ENCODE measurements at places on chromosomes 2 and 18.

GRCh38 chr2:105417857-105418436 is 19.1 kb upstream of the FHL2 start:
- DNase-seq = no peak

DNA sequence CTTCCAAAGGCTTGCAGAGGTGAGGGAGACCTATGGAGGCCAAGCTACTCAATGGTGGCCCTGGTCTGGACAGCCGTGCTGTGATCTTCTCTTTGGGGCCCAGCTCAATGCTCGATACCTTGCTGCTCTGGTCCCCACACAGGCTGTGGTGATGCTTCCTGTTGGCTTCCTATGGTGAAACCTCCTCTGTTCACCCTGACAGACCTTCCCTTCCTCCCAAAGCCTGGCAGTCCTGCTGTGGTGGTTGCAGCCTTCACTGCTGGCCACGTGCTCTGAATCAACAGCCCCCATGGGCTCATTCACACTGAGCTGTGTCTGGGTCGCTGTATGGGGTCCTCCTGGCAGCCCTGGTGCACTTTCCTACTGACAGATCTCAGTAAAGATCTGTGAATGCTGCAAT is 31.0 kb upstream of the GALR1 start:
- no peak for DNase-seq

DNA sequence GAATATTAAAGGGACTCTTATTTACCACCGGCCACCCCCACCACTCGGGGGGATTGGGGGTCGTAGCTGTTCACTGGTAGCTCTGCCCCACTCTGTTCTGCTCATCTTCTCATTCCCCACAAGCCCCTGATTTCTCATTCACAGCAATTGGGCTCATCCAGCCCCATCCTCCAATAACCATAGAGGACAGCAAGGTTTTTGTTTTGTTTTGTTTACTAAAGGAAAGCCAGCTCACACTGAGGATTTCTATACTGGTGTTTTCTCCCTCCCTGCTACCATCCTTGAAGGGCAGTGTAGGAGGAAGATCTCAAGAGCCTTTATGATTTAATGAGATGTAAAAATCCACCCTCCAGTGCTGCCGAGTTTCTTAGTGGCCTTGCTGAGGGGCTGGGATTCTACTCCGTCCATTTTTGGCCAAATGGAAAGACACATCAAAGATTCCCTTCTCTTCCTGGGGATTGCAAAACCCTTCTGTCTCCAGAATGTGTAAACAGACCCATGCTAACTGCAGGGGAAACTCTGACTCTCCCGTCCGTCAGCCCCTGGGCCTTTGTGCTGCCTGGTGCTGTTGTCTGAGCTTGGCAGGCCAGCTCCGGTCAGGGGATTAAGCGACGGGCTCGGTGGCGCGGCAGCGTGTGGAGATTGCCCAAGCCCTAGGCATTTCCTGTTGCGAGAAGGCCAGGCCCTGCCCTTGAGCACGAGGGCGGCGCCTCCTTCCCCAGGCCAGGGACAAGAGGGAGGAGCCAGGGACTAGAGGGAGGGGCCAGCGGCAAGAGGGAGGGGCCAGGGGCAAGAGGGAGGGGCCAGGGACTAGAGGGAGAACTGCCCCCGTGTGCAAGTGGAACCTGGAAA is 165.0 kb downstream of the ANTXR1 start:
- peak; percentile 92 for DNase-seq

GRCh38 chr18:28039078-28039477 is 137.9 kb downstream of the CDH2 start:
- DNase-seq = no peak

DNA sequence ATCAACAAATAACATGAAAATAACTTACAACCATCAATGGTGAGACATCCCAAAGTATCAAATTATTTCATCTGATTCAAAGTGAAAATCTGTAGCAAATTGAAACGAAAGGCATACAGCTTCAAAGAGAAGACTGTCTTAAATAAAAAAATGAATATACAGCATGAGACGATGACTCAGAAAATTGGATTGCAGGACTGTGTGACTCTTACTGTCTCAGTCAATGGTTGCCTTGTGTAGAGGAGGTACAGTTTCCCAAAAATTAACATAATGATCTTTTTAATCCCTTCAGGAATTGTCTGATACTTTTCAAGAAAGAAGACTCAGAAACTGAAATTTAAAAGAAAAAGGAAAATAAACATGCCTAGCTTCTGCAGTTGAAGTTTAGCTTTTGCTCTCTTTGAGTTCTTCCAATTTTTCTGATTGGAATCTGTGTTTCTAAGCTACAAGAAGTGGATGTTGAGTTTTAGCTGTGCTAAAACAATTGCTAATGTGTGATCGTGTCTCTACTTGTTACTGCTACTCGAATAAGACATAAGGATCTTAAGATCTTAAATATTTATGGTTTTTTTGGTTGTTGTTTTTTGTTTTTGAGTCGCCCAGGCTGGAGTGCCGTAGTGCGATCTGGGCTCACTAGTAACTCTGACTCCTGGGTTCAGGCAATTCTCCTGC is 41.1 kb upstream of the EPB41L3 start:
- DNase-seq = peak; percentile 56

DNA sequence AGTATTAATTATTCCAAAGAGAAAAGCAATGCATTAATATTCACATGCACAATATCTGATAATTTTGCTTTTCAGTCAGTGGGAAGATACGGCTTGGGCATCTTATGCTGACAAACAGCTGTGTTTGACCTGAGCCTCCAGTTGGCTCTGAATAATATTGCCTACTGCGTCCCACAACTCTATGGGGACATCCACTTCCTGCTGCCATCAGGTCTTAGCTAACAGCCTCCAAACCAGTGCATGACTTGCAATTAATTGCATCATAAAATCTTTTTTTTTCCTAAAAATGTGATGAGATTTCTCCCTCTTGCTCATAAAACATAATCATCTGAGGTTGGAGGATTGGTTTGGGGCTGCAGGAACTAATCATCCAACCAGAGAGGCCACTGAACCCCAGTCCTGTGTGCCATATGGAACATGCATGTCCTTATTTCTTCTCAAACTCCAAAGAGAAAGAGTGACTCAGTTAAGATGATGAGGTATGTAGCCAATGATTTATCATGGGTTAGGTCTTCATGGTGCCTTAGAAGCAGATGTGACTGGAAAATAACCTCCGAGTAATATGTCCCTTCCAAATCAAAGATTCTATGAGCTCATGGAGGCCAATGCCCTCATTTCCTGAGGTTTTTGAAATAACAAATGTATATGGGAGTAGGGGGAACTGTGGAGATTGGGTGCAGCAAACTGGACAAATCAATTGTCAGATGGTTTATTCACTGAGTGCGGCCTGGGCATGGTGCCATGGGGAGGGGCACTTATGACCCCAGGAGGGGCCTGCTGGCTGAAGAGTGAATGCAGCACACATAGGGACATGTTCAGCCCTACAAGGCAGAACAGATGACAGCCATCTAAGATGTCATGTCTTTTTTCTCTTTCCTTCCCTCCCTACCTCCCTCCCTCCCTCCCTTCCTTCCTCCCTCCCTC is 39.4 kb downstream of the EDAR start:
- DNase-seq = no peak
